ENCODE measurements at places on chromosomes 11 and 22.
A peak's percentile ranks its signal among the peaks of the same experiment; 100 is the strongest.

GRCh38 chr11:34637303-34637702, 16.4 kb downstream of the EHF start:
- no peak for DNase-seq

- DNase-seq = peak; percentile 40
Observed at GRCh38 chr11:106249617-106250239, 172.3 kb downstream of the AASDHPPT start.

- DNase-seq = no peak
Observed at GRCh38 chr11:72373163-72373562, 61.2 kb downstream of the CLPB start.

- DNase-seq = peak; percentile 73
Observed at GRCh38 chr11:46119352-46120216, 1.7 kb downstream of the PHF21A start.

DNA sequence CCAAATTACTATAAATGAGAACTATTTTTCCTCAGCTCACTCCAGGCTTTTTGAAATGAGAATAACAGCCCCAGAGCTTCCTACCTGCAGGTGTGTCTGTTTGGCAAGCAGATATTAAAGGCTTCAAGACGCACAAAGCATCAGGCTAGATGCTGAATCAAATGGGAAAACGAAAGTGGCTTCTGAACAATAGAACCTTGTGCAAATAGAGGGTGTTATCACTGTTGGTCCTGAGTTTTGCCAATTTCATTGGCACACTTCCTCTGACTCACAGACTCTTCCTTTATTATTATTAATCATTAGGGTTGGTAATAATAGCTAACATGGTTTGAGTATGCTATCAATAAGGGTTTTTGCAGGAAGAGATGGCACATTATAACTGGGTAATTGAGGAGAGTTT, 13.4 kb downstream of the SYT13 start:
- no peak for DNase-seq
